ENCODE measurements at places on chromosomes 2 and 18. TPM values are rescaled to one million over a fixed set of nuclear protein-coding genes. Genes with fewer than 3 reads are reported as not detected.
A peak's percentile ranks its signal among the peaks of the same experiment; 100 is the strongest.

- peak; percentile 3 for DNase-seq
These were observed 807 bp upstream of the CREB1 start for GRCh38 chr2:207528980-207529329.

LOXHD1 gene
- not detected for total RNA-seq

SPIRE1 gene
- total RNA-seq = 52.5 TPM

HAAO gene
- total RNA-seq = 1.7 TPM

GRCh38 chr2:238440331-238440730 lies 13.6 kb downstream of the ASB1 start:
- peak; percentile 7 for DNase-seq

ABCG8 gene
- not detected for total RNA-seq

FRZB gene
- total RNA-seq = 1.3 TPM

RSAD2 gene
- total RNA-seq = 1.8 TPM

ANKRD30BL gene
- not detected for total RNA-seq

DNA sequence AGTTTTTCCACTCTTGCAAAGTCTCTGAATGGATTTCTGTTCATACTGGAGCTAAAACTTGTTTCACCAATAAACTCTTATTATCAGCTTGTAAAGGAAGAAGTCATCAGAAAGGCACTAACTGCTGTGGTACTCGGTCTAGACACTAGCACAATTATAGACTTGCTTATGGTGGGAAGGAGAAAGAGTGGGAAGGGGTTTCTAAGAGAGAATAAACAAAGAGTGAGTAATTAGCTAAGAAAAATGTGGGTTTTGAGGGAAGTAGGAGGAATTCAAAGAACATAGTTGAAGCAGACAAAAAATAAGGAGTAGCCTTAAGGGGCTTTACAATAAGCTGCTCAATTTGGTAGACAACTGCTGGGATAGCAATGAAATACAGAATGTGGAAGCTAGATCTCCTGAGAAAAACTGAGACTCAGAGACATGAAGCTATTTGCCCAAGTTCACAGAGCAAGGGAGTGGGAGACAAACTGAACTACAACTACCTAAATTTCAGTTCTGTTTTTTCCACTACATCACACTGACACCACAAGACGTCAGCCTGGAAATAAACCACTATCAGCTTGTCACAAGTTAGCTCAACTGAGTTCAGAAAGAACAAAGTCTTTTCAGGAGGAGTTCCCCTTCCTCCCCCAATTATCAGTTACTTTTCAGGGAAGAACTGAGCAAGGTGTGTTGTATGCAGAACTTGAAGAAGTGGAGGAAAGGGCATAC lies 59.7 kb downstream of the MAP4K3 start:
- DNase-seq = no peak

DNA sequence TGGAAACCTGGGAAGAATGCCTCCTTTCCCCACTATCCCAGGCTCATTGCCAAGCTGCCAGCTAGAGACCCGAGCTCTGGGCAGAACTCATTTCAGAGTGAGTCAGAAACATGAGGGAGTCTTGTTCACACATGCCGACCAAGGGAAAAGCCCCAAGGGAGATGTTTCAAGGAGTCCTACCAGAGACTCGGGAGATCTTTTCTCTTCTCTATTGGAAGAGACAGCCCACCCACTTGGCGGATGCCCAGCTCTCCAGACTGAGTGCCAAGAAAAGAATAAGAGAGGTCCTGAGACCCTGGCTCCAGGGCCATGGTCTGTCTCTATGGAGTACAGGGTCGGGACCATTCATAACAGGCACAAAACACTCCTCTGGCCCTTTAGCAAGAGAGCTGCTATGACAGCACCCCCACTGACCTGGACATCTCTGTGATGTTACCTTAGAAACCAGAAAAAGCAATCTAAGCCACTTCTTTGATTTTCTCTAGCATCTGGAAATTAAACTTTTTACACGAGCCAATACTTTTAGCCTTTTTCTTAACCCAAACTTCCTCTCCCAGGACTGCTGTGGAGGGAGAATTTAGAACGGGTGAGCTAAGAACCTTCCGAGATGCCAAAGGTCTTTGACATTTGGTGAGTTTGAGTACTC lies 18.5 kb upstream of the IGFBP5 start:
- DNase-seq = no peak

CCDC74B gene
- total RNA-seq = 0.42 TPM

MC5R gene
- not detected for total RNA-seq

- no peak for DNase-seq
These were observed 129.0 kb upstream of the PXDN start for GRCh38 chr2:1873343-1873742.

DNA sequence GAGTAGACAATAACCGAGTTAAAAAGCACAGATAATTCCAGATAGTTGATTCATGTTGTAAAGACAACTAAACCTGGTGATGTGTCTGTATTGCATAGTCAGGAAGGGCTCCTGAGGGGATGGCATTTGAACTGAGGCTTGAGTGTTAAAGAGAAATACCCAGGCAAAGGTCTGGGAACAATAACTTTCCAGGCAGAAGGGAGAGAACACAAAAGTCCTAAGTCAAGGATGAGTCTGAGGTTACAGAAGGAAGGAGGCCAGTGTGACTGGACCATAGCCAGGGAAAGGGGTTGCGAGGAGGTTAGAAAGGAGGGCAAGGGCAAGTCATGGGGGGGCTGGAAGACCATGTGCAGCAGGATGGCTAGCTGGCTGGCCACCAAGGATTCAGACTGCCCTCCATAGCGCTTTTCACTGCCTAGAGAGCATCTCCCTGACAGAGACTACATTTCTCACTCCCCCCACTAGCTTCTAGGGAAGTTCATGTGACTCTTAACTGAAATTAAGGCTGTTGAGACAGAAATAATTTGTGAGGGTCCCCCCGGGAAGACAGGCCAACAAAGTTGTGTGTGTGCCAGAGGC lies 135.5 kb upstream of the CREB1 start:
- DNase-seq = no peak

YWHAQ gene
- total RNA-seq = 40.3 TPM

GRCh38 chr2:25654801-25655200 lies 18.6 kb downstream of the DTNB start:
- no peak for DNase-seq

- DNase-seq = peak; percentile 33
These were observed 26.9 kb upstream of the INSIG2 start for GRCh38 chr2:118061135-118061955.
